ENCODE measurements at places on chromosomes 6 and 20.

- no peak for DNase-seq
These were observed 92.9 kb upstream of the SYNDIG1 start for GRCh38 chr20:24376311-24377099.

DNA sequence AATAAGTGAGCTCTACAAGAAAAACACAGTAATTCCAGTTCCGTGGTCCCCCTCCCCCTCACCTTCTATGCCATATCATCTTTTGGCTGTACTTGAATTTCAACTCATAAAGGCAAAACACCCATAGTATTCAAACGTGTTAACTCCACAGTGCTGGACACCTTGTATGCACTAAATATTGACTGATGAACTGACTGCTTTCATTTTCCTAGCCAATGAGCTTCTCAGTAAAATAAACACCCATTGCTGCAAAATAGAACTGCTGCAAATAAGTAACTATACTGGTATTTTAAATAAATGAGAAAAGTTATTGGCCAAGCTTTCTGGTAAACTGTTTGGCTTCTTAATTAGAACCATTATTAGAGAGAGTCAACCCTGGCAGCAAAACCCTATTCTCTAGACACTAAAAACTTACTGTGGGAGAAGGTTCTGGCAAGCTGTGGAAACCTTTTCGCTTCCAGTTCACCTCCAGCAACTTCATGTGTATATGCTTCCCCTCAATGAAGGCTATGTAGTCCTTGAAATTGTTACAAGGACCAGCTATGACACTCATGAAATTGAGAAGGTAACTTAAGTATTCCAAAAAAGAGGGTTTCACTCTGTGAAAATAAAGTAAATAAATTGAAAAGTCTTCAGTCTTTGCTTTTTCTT lies 86.0 kb downstream of the MBOAT1 start:
- DNase-seq = no peak

GRCh38 chr6:169669147-169669546 lies 32.7 kb downstream of the WDR27 start:
- no peak for DNase-seq

DNA sequence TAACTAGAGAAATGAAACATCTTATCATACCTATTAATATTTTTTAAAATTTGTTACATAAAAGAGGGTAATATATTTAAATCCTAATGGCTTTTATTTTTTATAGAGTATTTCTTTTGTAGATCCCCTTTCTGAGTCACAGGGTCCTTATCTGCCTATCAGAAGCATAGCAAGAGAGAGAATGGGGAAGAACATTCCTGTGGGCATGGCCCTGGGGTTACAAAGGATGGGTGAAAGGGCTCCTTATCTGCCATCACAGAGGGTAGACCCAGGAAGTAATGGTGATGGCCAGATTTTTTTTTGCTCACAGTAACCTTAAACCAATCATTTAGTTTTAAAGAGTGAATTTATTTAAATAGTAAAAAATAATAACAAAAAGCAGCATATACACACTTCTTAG lies 582.1 kb upstream of the HTR1E start:
- no peak for DNase-seq

All from osteoblast (primary cell).